ENCODE measurements at places on chromosomes 5 and 9.

- DNase-seq, result peak; percentile 95
Measured at GRCh38 chr5:179820483-179821297, at the start of gene SQSTM1. TSS of gene SQSTM1 (plus strand) at chr5:179820905. CDS start at chr5:179820937, 32 bp downstream.

DNA sequence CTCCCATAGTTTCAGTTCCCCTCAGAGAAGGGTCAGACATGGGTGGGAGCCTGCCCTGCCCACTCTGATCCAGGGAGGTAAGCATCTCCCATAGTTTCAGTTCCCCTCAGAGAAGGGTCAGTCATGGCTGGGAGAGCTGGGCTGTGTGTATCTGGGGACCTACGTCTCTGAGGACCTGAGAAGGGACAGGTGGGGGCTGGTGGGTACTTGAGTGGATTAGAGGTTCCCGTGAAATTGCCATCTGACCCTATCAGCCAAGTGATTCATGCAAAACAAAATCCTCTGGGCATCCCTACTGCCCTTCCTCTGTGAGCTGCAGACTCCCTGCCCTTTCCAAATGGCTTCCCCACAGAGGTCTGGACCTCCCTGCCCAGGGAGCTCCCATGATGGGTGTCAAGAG is 3.9 kb downstream of the ENHO start:
- DNase-seq, result no peak

DNA sequence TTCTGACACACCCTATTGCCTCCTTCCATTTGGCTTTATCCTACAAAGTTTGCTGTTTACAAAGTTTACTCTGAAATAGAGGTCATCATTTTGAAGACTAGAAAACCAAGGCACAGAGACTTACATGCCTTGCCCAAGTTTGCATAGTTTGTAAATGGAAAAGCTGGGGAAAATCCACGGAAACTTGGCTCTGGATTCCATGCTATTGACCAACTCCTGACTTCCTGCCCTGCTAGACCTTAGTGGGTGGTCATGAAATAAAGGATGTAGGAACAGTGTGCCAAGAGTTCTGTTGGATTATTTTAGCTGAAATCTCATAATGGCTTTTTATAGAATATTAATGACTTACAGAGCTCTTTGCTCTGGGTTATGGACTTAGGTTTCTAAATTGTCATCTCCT is 69.5 kb downstream of the GRIA1 start:
- no peak for DNase-seq

GRCh38 chr5:58666598-58667581 is 84.0 kb downstream of the RAB3C start:
- DNase-seq, result no peak

DNA sequence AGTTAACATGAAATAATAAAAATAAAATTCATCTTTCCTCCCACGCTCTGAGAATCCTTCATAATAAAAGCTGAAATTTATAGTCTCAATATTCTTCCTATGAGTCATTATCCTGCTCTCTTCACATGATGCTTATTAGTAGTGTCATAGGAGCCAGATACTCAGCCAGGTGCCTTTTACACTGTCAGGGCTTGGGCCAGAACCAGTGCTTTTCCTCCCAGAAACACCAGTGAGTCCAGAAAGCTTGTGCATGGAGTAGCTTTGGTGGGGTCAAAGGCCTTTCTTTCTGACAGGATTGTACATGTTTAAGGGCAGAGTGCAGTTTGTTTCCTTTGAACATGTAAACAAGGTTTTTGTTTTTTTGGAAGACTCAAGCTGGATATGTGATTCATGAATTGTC is 6.8 kb downstream of the LSM11 start:
- DNase-seq, result no peak

DNA sequence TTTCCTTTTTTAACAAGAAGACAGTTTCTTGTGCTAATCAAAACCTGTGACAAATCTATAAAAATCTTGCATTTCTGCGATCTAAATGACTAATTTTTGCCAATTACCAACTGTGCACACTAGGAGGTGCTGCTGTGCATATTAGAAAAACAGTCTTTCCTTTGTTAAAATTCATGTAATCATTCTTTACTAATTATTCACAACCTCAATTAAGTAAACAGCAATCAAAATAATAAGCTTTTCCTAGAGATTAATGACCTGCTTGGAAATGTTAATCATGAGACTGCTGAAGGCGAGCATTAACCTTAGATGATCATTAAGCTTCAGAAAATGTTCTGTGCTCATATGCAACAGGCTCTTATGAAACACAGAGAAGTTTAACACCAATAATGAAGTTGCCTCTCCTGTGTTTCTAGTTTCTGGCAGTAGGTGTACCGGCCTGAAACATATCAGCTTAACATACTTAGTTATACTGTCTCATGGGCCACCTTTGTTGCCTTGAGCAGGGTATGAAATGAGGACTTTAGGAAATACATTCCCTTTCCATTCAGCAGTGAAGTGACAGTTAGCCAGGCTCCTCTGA is 17.7 kb downstream of the RFESD start:
- DNase-seq, result peak; percentile 32

DNA sequence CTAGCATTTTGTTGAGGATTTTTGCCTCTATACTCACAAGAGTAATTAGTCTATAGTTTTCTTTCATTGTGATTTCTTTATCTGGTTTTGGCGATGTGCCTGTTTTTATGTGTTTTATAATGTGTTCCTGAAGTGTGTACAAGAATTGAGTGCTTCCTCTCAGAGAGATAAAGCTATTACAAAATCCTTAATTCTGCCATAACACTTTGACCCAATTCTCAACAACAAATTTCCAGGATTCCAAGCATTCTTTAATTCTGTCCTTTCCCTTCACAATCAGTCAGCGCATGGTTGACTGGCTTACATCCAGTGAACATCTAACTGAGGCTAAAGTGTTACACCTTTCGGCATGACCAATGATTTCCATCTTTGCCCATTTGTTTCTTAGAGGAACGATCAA is 282.9 kb upstream of the MVB12B start:
- DNase-seq, result no peak

GRCh38 chr9:88280816-88281382 is 107.3 kb upstream of the SPIN1 start:
- no peak for DNase-seq

GRCh38 chr5:84478603-84479002 is 93.9 kb upstream of the EDIL3 start:
- DNase-seq, result no peak

- DNase-seq, result no peak
Measured at GRCh38 chr5:32791536-32792243, 80.6 kb downstream of the NPR3 start.

- peak; percentile 19 for DNase-seq
Measured at GRCh38 chr5:59685793-59686192, 207.7 kb downstream of the PDE4D start.

DNA sequence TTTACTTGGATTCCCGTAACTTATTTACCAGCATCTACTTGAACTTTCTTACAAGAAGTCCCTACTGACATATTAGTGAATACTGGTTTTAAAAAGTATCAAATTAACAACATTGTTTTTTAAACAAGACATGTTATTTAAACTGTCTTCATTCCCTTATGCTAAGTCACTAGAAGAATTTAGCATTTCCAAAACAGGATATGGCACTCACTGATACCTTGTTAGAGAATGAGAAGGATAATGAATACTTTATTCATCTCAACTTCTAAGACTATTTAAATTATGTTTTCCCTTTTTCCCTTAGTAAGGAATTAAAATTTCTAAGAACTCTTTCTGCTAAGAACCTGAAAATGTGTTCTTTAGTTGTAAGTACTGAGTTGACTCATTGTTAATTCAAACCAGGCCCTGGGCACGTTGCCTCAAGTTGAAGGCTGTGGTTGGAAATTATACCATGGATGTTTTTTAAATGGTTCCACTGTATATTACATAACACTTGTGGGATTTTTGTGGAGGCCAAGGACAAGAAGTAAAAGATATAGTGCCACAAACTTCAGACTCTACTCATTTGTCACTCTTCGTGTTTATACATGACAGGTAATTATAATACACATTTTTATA is 219.0 kb upstream of the EDIL3 start:
- no peak for DNase-seq

DNA sequence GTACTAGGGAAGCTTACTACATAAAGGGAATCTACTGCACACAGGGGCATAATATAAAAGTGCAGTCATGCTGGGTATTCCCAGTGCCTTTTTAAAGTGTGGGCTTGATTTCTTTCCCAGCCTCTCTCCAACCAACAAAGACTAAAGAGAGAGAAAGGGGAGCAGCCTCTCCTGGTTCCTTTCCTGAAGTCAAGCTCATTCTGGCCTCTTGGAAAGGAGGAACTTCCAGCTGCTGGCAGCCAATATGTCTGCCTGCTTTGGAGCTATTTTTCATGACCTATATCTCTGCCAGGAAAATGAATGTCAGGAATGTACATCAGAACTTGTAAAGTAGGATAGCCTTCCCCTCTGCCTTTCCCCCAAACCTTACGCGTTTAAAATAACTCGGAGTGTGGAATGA is 57.1 kb downstream of the RAB3C start:
- no peak for DNase-seq

DNA sequence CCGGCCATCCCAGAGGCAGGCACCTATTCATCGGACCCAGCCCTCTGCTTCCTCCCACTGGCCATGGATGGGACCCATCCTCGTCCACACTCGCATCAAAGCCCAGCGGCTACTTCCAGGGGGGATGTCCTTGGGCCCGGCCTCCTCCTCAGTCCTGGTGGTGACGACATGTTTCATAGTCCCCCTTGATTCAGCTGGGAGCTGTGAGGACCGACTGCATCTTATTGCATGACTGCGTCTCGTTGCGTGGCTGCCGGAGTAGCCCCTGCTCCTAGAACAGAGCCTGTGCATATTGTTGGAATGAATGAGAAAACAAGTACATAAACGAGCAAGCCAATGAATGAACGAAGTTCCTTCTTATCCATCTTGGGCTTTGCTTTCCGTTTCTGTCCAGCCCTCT is 12.8 kb downstream of the NCS1 start:
- DNase-seq, result no peak

- no peak for DNase-seq
Measured at GRCh38 chr5:179768326-179769085, 25.3 kb upstream of the LTC4S start.

- no peak for DNase-seq
Measured at GRCh38 chr5:83503662-83504061, 32.1 kb downstream of the VCAN start.

GRCh38 chr5:157076558-157076957 is 17.6 kb upstream of the HAVCR1 start:
- no peak for DNase-seq

DNA sequence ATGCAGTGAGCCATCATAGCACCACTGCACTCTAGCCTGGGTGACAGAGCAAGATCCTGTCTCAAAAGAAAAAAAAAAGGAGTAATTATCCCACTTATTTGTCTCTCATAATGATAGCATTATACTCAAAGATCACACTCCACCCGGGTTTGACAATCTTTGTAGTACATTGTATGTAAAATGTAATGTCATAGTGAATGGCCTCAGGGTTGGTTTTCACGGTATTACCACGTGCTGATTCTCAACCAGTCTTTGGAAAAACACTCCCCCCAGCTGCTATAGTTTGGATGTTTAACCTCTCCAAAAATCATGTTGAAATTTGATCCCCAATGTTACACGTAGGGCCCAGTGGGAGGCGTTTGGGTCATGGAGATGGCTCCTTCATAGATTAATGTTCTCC is 402.4 kb upstream of the GRAMD2B start:
- no peak for DNase-seq

- DNase-seq, result peak; percentile 34
Measured at GRCh38 chr5:7869474-7870136, 657 bp downstream of the MTRR start.

- no peak for DNase-seq
Measured at GRCh38 chr9:73575101-73576060, 423.7 kb downstream of the ANXA1 start.

GRCh38 chr9:89375191-89375760 is 57.0 kb downstream of the SECISBP2 start:
- peak; percentile 83 for DNase-seq

GRCh38 chr5:132754947-132755346 is 7.7 kb downstream of the CCNI2 start:
- no peak for DNase-seq

DNA sequence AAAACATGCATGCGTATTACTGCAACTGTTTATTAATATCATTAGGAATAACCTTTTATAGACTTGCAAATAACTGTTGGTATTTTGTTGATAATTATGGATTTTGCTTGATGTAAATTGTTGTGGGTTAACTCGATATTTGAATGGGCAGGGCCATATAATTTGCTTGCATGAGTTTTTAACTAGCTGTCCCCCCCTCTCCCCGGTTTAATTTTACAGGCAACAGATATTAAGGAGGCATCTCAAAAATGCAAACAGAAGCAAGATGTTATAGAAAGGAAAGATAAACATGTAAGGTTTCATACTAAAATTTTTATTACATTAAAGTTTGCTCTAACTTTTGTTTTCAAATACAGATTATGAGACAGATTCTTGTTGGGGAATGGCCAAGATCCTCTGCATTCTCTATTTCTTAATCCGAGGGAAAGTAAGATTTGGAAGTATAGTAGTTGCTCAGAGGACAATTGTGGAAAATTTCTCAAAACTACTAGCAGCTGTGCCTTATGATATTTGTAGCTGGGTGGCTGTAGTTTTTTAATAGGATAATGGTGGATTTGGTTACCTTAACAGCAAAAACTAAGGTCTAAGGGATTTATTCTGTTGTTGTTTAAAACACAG is 27.3 kb downstream of the SMC5 start:
- DNase-seq, result no peak

DNA sequence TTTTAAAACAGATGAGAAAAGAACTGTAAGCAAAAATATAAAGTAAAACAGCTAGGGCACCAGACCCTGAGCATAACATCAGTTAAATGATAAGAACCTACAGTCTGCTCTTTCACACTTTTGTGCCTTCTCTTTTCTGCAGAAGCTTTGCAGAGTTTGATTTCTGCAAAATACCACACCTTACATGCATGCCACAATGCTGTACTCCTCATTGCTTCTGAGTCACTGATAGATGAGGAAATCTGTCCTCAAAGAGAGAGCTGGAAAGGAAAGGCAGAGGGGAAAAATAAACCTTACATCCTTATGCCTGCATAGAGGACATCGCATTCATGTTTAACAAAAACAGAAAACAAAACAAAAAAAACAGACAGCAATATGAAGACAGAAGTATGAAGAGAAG is 142.9 kb downstream of the ATPSCKMT start:
- no peak for DNase-seq

GRCh38 chr9:102273952-102274351 is 535.5 kb upstream of the GRIN3A start:
- no peak for DNase-seq

DNA sequence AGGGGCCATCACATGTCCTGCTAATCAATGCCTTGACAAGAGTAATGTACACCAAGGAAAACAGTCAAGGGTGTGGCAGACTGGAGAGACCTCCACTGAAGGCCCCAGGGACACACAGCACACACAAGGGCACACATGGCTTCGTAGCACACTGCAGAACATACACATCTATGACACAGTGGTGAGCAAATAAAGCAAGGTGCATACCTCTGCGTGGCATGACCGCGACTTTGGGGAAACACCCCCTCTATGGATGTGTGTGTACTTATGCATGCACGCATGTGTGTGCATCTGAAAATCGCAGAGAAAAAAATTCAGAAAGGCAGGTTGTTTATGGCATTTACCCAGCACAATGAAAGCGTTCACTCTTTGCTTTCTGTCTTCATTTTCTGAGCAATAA is 20.5 kb downstream of the SEMA4D start:
- no peak for DNase-seq

Data from GM20000 (cell line).